ENCODE measurements at places on chromosomes 11 and 22. TPM values are rescaled to one million over a fixed set of nuclear protein-coding genes. Genes with fewer than 3 reads are reported as not detected.

CALCA gene
- not detected for polyA plus RNA-seq

CPSF7 gene
- 88.4 TPM for polyA plus RNA-seq

SCN3B gene
- 0.72 TPM for polyA plus RNA-seq

OR2AG1 gene
- not detected for polyA plus RNA-seq

C22orf42 gene
- not detected for polyA plus RNA-seq

SNX32 gene
- 0.29 TPM for polyA plus RNA-seq

MRGPRD gene
- not detected for polyA plus RNA-seq

NUCB2 gene
- polyA plus RNA-seq: 41.9 TPM

MEI1 gene
- polyA plus RNA-seq: 2.7 TPM

SPON1 gene
- not detected for polyA plus RNA-seq

SLC6A5 gene
- polyA plus RNA-seq: not detected

SLC22A6 gene
- polyA plus RNA-seq: not detected

SOX6 gene
- polyA plus RNA-seq: 0.14 TPM

GPR83 gene
- polyA plus RNA-seq: 0.07 TPM

ADM2 gene
- 0.28 TPM for polyA plus RNA-seq

PATE2 gene
- not detected for polyA plus RNA-seq

INS gene
- not detected for polyA plus RNA-seq

BATF2 gene
- polyA plus RNA-seq: 0.75 TPM

PLA2G3 gene
- 0.91 TPM for polyA plus RNA-seq

ACRV1 gene
- not detected for polyA plus RNA-seq

LRP4 gene
- 0.86 TPM for polyA plus RNA-seq

SCN2B gene
- polyA plus RNA-seq: not detected

TMEM45B gene
- polyA plus RNA-seq: 0.08 TPM

PDGFB gene
- polyA plus RNA-seq: 179 TPM

PKNOX2 gene
- polyA plus RNA-seq: 0.91 TPM

GRK2 gene
- 73.1 TPM for polyA plus RNA-seq

TRIM49 gene
- not detected for polyA plus RNA-seq

MLC1 gene
- polyA plus RNA-seq: not detected

NCF4 gene
- 0.13 TPM for polyA plus RNA-seq

ZP1 gene
- polyA plus RNA-seq: not detected

TMEM134 gene
- polyA plus RNA-seq: 213 TPM

TENM4 gene
- polyA plus RNA-seq: 0.06 TPM

HYLS1 gene
- 3.7 TPM for polyA plus RNA-seq

KCNK4 gene
- 0.19 TPM for polyA plus RNA-seq

TPBGL gene
- polyA plus RNA-seq: not detected

KIRREL3 gene
- not detected for polyA plus RNA-seq

IGLL1 gene
- not detected for polyA plus RNA-seq

CD3E gene
- polyA plus RNA-seq: not detected

OR52I2 gene
- polyA plus RNA-seq: not detected

RFPL1 gene
- polyA plus RNA-seq: not detected

LRRC32 gene
- polyA plus RNA-seq: 77.2 TPM

MRGPRX3 gene
- not detected for polyA plus RNA-seq

GAL gene
- 1.2 TPM for polyA plus RNA-seq

TRIM64 gene
- not detected for polyA plus RNA-seq

TRIM34 gene
- polyA plus RNA-seq: 14.6 TPM

TBX1 gene
- polyA plus RNA-seq: 11.0 TPM

APOBEC3B gene
- 19.9 TPM for polyA plus RNA-seq
